AG20443 (cell line): ENCODE measurements at places on chromosomes 3 and 15.

- DNase-seq: no peak
Measured at GRCh38 chr3:142929890-142930289, 33.6 kb downstream of the PAQR9 start.

DNA sequence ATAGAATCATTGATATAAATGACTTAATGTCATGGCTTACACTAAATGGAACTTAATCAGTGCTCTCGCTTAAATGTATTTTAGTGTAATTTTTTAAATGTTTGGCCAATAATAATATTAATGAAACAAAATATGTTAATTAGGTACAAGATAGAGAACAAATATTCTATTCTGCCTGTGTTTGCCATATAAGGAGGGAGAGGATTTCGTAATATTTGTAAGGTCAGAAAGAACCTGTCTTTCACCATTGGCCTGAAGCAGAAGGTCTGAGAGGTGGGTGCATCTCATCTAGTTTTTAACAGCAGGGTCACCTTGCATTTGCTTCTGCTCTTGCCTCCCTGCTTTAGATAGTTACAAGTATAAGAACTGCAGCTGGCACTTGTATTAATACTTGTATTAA lies 2.5 kb downstream of the GPR87 start:
- no peak for DNase-seq

DNA sequence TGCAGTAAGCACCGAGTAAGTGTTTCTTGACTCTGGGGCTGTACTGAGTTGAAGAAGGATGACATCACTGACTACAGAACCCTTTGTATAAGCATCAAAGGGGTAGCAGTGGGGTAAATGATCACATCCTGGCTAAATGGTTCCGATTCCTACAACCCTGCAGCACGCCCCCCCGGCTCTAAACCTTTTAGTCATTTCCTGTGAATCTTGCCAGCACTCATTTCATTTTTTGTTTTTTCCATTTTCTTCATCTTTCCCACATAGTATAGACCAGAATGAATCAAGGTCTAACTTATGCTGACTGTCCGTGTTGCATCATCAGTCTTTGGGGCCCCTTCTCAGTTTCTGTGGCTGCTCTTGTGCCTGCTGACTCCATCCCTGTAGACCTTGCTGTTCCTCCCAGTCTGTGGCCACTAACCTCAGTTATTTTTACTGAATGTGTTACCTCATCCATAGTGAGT lies 383.1 kb upstream of the TPRG1 start:
- peak; percentile 70 for DNase-seq

GRCh38 chr3:37423825-37424224 lies 249.4 kb upstream of the LRRFIP2 start:
- no peak for DNase-seq

GRCh38 chr3:124877674-124878073 lies 9.5 kb downstream of the ITGB5 start:
- DNase-seq: no peak

DNA sequence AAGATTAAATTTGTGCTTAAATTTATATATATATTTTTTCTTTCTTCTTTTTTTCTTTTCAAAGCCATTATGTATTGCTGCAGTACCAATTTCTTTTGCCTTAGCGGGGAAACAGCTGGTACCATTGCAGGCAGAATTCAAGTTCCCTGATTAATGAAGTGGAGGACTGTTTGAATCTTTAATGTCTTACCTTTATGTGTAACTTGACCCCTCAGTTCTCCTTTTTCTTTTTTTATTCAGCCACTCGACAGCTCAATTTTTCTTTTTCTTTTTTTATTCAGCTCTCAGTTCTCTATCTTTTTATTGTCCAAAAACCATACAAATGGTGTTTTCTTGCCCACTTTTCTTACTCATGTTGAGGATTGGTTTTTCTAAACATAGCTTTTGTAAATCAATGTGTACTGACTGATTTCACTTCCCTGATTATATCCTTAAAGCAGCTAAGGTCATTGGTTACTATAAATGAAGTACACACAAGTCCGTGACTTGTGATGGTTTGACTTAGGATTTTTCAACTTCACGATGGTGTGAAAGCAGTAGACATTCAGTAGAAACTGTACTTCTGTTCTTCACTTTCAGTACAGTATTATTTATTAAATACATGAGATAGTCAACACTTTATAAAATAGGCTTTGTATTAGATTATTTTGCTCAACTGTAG lies 22.8 kb downstream of the ATP2C1 start:
- DNase-seq: no peak

DNA sequence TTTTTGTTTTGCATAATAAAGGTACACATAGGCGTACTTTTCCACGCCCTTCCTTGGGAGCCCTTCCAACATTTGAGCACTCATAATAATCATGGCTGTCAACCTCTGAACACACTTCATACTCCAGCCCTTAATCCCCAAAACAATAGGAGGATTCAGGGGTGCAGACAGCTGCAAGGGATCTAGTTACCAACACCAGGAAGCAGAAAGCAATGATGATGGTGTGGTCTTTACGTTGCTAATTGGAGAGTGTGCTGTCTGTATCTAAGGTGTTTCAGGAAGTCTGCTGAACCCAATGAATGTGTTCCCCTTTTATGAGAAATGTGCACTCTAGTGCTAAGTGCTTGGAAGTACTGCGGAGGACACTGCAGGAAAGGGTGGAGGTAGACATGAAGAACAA lies 60.3 kb upstream of the PDZRN3 start:
- DNase-seq: no peak

DNA sequence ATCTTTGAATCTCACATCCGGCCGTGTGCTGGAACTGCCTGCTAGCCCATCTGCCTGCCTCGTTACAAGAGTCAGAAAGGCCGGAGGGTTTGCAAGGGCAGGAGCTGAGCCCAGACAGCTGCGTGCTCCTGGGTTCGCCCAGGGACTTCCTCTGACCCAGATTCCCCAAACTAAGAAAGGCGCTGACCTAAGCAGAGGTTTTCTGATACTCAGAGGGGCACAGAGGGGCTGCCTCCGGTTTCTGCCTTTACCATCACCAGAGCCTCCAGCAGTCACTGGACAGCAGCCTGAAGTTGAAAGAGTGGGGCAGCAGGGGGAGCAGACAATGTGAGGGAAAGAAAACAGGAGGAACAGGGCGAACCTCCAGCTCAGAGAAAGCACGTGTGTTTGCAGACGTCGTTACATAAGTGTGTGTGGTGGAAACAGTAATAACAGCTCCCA lies 33.4 kb upstream of the RAD18 start:
- peak; percentile 85 for DNase-seq

DNA sequence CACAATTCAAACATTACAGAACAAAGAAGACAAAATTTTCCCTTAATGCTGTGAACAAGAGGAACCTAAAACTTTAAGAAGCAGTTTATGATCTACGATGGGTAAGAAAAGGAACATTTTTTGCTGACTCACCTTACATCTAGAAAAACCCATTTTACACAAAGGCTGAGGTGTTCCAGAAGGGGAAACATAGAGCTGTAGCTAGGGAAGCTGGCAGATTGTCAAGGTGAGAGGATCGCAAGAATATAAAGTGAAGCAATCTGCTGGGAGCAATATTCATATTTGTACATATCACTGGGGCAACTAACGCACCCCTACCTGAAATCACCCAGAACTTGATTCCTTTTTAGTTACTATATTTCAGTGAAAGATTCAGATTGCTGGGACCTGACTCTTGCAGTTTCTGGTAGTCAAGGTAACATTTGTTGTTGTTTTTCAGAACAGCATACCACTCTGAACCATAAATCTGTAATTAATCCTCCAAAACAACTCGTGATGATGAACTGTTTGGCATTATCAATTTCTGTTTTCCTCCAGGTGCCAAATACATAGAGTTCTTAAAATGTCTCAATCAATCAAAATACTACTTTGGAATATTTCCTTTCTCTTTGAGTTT lies 184.1 kb upstream of the LRRC3B start:
- no peak for DNase-seq

- DNase-seq: no peak
Measured at GRCh38 chr3:196122688-196123046, 40.8 kb upstream of the TFRC start.

GRCh38 chr3:170144437-170144843 lies 37.1 kb downstream of the PHC3 start:
- no peak for DNase-seq

- DNase-seq: no peak
Measured at GRCh38 chr15:101296418-101297405, 1.7 kb upstream of the SNRPA1 start.

- DNase-seq: no peak
Measured at GRCh38 chr15:91456251-91456718, 356.2 kb downstream of the SV2B start.

DNA sequence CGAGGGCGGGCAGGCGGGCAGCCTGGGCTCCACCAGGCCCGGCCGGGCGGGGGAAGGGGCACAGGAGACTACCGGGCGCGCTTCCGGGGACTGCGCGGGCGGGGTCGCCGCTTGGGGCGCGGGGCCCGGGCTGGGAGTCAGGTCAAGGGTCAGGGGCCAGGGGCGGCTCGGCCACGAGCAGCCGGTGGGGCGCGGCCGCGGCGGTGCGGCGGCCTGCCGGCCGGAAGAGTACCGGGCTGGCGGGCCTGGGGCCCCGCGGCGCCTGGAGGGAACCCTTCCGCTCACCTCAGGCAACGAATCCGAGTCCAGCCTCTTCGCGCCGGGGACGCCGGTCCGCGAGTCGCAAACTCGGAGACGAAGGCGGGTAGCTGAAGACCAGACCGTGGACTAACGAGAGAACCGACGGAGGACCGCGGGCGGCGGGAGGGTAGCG lies 225 bp downstream of the RHOA start:
- DNase-seq: no peak

DNA sequence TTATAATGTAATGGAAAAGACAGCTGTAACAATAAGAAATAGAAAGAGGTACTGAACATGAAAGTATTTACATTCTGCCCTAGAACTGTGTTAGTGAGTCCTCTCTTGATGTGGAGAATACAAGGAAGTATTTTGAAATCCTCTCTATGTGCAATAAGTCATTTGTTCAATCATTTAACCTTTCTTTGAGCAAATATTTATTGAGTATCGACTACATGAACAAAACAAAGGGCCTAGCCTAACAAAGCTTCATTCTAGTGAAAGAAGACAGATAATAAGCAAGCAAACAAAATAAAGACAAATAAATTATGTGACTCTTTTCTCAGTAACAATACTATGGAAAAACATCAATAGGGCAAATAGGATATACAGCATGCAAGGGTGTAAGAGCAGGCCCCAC lies 354.9 kb upstream of the ATP11B start:
- DNase-seq: no peak

DNA sequence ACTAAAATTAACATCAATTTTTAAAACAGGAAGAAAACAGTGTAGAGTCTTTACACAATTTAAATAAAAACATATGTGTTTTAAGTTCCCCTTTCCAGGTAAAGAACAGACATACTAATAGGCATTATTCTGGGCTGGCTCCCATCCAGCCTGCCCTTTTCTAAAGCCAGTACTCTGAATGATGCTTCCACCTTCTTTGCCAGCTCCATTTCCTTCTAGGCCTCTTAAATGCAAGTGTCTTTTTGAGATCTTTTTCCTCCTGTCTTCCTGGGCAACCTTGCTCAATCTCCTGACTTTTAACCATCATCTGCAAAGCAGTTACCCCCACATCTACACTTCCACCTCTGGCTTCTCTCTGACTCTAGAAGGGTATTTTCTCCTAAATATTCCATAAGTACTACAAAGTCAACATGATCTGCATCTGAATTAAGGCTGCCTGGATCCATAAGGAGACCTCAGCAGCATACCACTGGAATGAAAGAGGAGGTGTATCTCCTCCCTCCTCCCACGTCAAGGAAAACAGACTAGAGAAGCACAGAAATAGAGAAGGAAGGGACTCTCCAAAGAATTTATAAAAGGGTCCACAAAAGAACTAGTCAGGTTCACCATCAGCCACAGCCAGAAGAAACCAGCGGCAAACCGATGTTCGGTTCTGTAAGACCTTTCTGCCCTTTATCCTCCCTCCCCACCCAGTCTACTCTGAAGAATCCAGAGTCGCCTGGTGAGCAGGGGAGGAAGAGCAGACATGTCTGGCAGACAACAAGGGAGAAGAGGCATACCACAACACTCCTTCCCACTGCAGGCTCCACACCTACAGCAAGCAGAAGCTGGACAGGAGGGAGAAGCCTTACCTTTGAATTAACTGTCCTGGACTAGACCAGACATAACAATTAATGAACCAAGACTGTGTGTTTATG lies 47.1 kb downstream of the GOLIM4 start:
- no peak for DNase-seq

DNA sequence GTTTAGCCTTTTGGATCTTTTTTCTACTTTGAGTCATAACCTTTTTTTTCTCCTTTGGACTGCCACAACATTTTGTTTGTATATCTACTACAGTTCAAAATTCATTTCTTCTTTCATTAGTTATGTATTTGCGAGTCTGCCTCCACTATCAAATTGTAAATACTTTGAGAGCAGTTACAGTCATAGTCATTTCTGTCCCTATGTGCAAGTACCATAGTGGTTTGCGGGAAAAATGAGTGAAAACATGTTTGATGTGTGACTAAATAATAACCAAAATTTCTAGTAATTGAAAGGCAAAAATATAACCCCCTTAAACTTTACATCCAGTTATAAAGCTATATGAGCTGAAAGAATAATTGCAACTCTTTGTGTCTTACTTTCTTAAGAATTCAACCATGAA lies 45.8 kb upstream of the CCDC50 start:
- no peak for DNase-seq

DNA sequence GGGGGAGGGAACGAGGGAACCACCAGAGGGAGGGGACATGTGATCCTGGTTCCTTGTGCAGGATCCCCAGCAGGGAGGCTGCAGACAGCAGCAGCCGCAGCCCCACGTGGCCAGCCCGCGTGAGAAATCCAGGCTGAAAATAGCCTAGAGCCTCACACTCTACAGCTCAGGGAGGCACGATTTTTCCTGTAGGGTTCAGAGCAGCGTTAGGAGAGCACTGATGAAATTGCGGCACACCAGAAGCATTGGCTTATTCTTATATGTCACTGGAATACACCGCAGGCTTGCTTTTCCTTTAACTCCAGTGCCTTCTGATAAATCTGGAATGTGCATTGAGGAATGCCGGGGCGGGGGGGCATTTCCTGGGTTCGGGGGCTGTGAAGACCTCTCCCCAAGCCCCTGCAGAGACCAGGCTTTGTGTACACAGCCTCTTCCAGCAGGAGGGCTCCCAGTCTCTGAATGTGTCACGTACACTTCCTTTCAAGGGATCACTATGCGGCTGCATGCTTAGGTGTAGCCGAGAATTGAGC lies 193.0 kb downstream of the ATP10A start:
- peak; percentile 89 for DNase-seq

- DNase-seq: no peak
Measured at GRCh38 chr15:66570842-66571478, 5.2 kb upstream of the LCTL start.

- no peak for DNase-seq
Measured at GRCh38 chr3:94561094-94561493, 498.2 kb downstream of the NSUN3 start.
